ENCODE measurements at places on chromosomes 6 and 20.

- no peak for DNase-seq
These were observed 50.3 kb downstream of the ANKRD6 start for GRCh38 chr6:89483111-89483720.

DNA sequence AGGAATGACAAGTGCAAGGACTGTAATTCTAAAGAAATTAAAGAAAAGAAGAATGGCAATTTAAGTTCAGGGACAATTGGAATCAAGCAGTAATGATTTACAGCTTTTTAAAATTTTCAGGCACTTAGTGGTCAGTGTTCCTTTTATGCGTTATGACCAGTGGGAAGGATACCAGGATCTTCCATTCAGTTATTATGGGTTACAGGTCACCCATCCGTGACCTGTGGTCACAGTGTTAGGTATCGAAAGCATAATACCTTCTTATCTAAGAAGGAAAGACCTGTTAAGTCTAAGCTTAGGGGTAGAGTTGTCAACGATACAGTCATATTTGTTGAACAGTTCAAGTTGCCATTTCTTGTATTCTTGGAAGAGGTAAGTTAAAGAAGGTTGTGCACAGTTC lies 253.8 kb downstream of the LAMA2 start:
- no peak for DNase-seq

- DNase-seq, result no peak
These were observed 34.4 kb upstream of the MRPS10 start for GRCh38 chr6:42251911-42252637.

- no peak for DNase-seq
These were observed 133.9 kb downstream of the AGPAT4 start for GRCh38 chr6:161139766-161140553.

- no peak for DNase-seq
These were observed 47.9 kb downstream of the BTBD3 start for GRCh38 chr20:11965602-11966001.

DNA sequence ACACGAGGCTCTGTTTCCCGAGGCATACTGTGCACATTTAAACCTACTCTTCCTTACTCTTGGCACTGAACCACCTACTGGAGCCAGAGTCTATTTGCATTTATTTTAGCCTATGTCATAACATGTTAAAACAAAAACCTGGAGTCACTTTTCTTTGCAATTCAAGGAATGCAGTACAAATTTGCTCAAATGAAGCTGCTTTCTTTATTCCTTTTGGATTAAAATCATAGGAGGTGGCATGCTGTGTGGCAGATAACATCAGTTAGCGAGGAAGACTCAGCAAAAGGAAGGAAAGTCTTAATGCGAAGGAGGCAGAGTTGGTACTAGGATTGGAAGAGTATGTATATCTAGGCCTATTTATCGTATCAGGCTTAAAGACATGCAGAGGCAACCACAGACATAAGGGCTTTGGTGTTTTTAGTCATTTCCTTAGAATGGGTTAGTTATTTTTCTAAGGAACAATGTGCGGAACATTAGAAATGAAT lies 92.9 kb downstream of the SAMD3 start:
- no peak for DNase-seq

GRCh38 chr6:104859225-104860146 lies at the start of gene HACE1:
HACE1 (minus strand) TSS chr6:104859919; CDS start chr6:104859642, 277 bp downstream.
- peak; percentile 80 for DNase-seq

DNA sequence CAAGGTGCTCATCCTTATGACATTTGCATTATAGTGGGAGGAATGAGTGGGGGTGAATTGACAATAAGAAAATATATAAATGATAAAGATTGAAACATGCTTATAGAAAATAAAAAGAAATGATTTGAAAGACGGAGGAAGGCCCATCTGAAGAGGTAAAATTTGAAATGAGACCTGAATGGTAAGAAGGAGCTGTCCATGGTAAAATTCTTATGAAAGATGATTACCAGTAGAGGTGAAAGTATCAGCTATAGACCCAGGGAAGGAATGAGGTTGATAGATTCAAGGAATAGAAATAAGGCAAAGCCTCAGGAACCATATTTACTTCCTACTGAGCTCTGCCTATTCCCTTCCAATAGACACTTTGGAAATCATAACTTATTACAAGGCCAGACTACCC lies 149.7 kb downstream of the HTR1B start:
- no peak for DNase-seq

DNA sequence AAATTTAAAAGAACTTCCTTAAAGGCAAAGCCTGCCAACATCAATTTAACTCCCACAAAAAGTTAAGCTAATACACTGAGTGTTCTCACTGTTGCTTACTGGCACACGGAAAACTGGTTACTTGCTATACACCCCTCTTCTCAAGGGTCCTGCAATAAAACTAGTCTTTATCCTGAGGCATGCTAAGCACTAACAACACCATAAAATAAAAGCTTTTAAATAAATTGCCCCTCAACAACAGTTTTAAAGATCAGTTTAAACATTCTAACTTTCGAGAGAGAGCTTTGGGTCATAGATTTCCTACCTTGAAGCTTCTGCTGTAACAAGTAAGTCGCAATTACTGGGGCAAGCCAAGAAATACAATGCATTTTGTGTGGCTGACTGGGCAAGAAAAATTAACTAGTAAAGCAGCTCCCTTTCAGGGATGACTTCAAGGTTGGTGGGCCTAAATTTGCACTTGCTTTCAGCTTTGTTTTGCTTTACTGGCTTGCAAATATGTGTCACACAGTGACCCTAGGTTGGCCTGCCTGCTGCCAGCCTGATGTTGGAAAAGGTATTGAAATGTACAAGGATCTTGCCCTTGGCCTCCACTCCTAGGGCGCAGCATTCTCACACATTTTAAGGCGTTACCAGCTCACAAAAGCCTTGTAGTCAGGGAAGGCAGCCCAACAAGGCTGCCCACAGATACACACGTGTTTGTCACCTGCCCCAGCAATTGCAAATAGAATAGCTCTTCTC lies 4.0 kb upstream of the HEY2 start:
- DNase-seq, result no peak

DNA sequence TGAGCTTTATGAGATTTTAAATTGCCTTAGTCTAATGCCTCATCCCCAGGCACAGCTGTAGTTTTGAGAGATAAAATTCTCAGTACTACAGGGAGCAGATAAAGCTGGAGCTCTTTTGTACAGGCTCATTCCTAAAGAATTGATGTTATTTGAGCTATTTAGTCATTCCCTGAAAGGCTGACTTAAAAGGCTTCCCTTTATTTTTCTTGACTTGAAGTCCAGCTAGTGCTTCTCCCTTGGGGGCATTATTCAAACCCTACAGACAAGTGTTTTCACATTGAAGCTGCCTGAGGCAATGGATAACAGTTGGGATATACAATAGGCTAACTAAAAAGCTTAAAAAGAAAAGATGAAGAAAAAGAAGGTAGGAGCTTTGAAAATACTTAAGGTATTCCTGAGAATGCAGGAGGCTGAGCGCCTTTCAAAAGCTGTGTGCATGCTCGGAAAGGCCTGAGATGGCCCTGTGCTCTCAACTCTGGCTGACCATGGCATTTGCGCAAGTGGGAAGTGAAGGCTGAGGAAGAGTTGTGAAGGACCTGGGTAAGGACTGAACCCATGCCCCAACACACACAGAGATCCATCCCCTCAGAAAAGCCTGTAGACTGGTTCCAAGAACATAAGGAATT lies 315.1 kb downstream of the SMOC2 start:
- no peak for DNase-seq

DNA sequence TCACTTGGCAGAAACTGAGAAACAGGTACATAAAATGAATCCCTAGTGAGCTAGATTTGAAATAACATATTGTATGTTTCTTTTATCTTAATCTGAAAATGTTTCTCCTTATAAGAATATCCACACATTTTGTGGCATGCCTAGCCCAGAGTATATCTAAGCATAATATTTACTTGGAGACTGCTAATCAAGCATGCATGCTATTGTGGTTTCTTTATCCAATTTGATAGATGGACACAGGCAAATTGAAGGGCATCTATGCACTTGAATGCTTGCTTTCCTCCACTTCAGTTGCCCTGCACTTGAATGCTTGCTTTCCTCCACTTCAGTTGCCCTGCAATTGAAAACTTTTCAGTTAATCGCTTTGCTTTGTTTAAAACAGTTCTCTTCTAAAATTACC lies 729.8 kb downstream of the TBC1D32 start:
- no peak for DNase-seq

- no peak for DNase-seq
These were observed 223.8 kb upstream of the ECI2 start for GRCh38 chr6:4359108-4359730.

DNA sequence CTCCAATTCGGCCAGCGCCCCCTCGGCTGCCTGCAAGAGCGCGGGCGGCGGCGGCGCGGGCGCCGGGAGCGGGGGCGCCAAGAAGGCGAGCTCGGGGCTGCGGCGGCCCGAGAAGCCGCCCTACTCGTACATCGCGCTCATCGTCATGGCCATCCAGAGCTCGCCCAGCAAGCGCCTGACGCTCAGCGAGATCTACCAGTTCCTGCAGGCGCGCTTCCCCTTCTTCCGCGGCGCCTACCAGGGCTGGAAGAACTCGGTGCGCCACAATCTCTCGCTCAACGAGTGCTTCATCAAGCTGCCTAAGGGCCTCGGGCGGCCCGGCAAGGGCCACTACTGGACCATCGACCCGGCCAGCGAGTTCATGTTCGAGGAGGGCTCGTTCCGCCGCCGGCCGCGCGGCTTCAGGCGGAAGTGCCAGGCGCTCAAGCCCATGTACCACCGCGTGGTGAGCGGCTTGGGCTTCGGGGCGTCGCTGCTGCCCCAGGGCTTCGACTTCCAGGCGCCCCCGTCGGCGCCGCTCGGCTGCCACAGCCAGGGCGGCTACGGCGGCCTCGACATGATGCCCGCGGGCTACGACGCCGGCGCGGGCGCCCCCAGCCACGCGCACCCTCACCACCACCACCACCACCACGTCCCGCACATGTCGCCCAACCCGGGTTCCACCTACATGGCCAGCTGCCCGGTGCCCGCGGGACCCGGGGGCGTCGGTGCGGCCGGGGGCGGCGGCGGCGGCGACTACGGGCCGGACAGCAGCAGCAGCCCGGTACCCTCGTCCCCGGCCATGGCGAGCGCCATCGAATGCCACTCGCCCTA lies 963 bp downstream of the FOXF2 start:
- no peak for DNase-seq

DNA sequence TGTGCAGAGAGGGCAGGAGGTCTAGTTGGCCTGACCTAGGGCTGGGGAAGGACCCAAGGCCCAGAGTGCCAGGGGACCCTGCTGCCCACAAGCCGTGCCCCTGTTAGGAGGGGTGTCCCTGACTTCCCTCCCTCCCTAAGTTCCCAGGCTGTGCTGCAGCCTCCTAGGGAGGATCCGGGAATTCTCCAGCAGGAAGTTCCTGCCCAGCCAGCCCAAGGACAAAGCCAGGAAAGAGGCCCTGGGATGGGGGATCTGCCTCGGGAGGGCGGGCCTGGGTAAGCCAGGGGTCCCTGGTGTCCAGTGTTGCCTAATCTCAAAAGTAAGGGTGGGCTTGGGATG lies 9.3 kb upstream of the BAK1 start:
- no peak for DNase-seq

GRCh38 chr6:118815495-118815894 lies 78.5 kb upstream of the ASF1A start:
- no peak for DNase-seq

- no peak for DNase-seq
These were observed 10.8 kb upstream of the MICAL1 start for GRCh38 chr6:109466212-109466923.

DNA sequence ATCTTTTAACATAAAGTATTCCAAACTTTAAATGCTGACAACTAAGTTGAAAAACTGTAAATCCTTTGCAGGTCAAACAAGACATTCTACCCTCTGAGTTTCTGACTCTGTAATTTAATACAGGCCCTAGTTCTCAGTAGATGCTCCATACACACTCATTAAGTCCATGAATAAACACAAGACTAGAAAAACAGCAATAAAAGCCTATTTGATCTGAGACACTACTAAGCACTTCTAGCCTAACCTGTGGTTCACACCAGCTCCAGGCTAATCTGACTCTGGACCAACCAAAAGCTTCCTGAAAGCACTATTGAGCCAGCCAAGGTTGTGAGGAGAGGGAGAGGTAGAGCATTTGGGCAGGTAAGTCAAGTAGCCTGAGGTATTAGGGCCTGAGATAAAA lies 103.9 kb downstream of the EPM2A start:
- DNase-seq, result no peak

DNA sequence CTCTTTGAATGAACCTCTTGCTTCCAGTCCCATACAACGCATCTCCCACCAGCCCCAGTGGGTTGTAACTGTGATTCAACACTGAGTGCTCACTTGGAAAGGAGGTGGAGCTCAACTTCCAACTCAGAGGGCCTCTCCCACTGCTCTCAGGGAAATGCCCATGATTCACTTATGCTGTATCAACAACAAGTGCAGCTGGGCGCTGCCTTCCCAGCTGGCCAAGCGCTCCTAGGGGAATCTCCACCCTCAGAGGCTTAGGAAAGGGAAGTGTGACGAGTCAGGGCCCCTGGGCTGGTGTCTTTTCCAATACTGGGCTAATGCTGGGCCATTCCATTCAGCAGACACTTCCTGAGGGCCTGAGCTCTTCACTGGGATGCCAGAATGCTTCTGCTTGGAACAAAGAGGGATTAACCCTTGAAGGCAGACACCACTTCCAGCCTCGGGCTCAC lies 8.1 kb upstream of the OCSTAMP start:
- DNase-seq, result no peak

- DNase-seq, result no peak
These were observed 5.1 kb downstream of the SOX4 start for GRCh38 chr6:21598674-21599023.

- DNase-seq, result no peak
These were observed 86.3 kb downstream of the SOD2 start for GRCh38 chr6:159606786-159607185.

GRCh38 chr6:31794866-31795615 lies 511 bp downstream of the VARS1 start:
- no peak for DNase-seq

GRCh38 chr6:105357165-105357564 lies 45.7 kb downstream of the PREP start:
- no peak for DNase-seq

- DNase-seq, result no peak
These were observed 255.4 kb downstream of the OGFRL1 start for GRCh38 chr6:71544028-71544427.

Data from DMS 273 treated with DMSO at 0.1 percent for 48 hours (cell line).